ENCODE measurements at places on chromosomes 13 and 19.

DNA sequence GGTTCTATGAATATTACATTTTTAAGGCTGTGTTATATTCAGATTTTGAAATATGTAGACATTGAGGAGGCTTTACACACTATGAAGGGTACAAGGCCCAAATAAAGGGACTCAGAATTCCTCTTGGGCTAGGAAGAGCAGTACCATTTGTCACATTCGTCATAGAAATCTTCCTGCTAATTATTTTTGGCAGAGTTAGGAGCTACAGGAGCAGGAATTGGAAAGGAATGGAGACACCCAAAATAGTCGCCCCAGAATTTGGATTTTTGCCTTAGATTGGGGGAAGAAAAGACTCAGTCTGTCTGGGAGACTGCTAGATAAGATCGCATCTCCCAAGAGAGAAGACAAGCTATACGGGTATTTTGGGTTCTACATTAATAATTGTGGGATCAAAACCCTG lies 176.4 kb upstream of the DACH1 start:
- DNase-seq: no peak

DNA sequence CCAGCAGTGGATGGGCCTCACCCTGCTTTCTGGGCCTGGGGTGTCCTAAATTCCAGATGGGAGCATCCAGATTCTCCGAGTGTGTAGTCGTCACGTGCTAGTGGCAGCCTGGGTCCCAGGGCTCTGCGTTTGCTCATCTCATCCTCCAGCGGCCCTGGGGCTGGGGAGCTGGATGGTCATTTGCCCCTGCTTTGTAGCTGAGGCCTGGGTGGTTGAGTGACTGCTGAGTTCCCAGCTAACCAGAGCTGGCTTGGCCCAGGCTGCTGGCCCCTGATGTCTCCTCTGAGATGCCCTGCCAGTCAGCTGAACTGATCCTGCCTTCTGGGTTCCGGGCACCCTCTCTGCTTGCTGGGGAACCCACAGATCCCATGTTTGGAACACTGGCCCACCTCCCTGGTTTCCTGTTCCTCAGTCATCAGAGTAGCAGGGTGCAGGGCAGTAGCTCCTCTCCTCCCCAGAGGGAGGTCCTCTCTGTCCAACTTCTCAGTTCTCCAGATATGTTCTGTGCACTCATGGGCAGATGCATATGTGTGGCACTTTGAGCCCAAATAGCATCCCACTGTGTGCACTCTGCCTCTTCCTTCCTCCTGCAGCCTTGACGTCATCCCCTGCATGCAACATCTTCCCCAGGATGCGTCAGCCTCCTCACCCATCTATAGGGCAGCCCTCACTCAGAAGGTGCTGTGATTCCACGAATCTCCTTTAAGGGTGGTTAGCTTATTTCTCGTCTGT lies 22.4 kb upstream of the CRTC1 start:
- no peak for DNase-seq

- no peak for DNase-seq
Measured at GRCh38 chr19:1789261-1790041, 22.6 kb downstream of the ATP8B3 start.

GRCh38 chr13:75812751-75813181 lies 176.6 kb downstream of the LMO7 start:
- no peak for DNase-seq

- DNase-seq: no peak
Measured at GRCh38 chr13:30918662-30919405, 12.8 kb downstream of the MEDAG start.

DNA sequence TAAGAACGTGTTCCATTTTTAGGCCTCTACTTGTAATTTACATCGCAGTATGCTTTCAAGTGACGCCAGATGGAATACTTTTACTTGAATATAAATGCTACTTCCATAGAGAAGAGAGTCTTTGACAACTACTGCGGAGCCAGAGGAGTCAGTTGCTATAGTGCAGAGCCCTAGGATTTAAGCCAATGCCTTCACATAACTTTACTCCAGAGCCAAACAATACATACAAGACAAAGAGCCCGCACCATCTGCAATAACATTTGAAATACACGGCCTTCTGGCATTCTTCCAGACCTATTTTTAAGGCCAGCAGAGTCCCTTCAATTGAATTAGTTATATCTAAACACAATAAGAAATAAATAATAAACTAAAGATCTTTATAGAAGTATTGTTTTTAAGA lies 59.4 kb downstream of the XPO4 start:
- DNase-seq: no peak

GRCh38 chr19:3333662-3334061 lies 32.7 kb upstream of the NFIC start:
- DNase-seq: no peak

- no peak for DNase-seq
Measured at GRCh38 chr19:1651568-1652291, 685 bp downstream of the TCF3 start.

DNA sequence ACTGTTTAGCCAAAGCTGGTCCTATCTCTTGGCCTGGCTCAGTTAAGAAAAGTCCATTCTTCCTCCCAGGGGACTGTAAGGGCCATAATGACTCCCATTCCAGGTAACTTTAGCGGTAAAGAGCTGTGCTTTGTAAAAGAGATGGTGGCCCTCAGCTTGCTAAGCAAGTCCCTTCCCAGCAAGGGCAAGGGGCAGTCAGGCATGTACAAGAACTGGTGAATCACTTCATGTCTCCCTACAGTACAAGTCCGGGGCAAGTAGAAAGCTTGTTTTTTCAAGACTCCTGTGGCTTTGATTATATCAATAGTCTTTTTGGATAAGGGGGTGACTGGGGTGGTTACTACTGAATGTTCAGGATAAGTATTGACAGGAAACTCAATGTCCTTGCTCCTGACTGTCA lies 88.9 kb downstream of the SLC25A15 start:
- DNase-seq: no peak

- peak; percentile 10 for DNase-seq
Measured at GRCh38 chr13:48437371-48437770, 24.5 kb upstream of the LPAR6 start.

GRCh38 chr13:29934531-29935308 lies 84.3 kb upstream of the UBL3 start:
- DNase-seq: no peak

- DNase-seq: peak; percentile 76
Measured at GRCh38 chr19:4449022-4449638, 8.5 kb downstream of the UBXN6 start.

GRCh38 chr19:42487032-42487797 lies 41.1 kb downstream of the CEACAM1 start:
- DNase-seq: no peak

DNA sequence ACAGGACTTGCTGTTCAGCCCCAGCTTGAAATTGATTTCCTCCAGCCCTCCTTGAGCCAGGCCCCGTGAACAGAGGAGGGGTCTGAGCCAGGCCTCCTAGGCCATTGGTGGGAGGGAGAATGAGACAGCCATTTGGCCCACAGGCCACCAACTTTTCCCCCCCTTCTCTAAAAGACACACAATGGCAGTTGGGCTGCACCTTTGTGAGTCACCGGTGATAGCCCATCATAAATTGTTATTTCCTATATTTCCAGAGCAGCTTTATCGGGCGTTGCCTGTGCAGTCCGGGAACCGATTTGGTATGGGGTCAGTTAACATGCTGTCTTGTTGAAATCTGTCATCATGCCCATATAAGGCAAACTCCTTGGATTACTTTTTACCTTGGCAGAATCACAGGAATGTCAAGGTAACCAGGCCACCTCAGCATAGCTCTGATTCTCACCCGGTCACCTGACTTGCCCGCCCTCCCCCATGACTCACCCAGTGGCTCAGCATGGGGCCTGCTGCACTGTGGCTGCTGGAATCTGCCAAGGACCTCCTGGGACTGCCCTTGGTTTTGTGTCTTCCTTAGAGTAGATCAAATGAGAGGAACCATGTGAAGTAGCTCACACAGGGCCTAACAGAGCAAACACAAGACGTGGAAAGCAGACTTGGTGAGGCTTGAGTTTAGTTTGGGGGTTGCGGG lies 36.1 kb downstream of the ACTN4 start:
- no peak for DNase-seq

- DNase-seq: no peak
Measured at GRCh38 chr19:40592170-40592569, 9.0 kb upstream of the LTBP4 start.

DNA sequence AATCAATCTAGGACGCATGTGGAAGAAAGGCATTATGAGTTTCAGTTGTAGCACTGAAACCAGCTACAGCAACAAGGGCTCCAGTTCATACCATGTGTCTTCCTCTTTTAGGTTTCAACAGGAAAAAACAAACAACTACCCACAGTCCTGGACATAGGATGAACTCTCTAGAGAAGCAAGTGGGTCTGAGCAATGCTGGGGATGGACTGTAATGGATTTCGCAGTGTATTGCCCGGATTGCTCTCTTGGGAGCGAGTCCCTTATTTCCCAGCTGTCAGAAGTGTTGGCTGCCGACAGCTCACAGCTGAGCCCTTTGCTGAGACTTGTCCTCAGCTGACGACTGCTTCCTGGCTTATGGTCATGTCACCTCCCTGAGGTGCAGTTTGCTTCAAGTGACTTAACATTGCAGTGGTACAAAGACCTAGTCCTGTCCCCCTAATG lies 12.1 kb upstream of the MYCBP2 start:
- no peak for DNase-seq

DNA sequence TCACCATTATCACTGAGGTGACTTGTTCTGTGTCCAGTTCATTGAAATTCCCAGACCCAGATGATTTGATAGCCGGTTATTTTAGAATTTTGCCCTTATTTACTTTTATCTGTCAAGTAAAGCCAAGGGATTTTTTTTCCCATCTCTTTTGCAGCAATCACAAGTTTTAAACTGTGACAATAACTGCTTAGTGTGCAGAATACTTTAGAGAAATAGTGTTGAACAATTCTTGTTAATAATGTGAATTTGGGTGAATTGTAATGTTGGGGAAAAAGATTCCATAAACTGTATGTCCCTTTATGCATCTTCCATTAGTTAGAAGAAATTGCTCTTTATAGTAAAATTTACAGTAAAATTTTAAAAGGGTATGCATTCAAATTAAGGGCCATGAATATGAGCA lies 79.5 kb downstream of the SLITRK6 start:
- no peak for DNase-seq

GRCh38 chr13:30932481-30933353 lies at the start of gene TEX26:
Gene TEX26, plus strand, starts transcription at chr13:30932656. Its CDS starts 60 bp downstream, at chr13:30932716.
- DNase-seq: peak; percentile 12

- no peak for DNase-seq
Measured at GRCh38 chr13:56720841-56721240, 419.9 kb upstream of the PRR20A start.

- DNase-seq: no peak
Measured at GRCh38 chr13:31282741-31283455, 83.1 kb downstream of the B3GLCT start.

- DNase-seq: no peak
Measured at GRCh38 chr13:113915786-113916329, 52.0 kb upstream of the GAS6 start.

DNA sequence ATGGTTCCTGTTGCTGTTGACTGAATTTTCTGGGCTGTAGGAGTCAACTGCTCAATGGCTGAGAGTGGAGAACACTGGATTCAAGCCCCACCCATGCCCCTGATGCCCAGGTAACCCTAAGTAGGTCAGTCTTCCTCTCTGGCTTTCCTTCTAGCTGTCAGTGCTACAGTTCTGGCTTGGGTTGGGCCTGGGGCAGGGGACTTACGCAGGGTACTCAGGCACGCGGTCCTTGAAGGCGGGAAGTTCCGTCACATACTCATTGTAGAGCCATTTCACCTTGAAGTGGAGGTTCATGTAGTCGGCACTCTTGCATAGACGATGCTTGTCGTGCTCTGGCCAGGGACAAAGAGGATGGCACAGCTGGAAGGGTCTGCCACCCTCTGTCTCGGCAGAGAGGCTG lies 55.6 kb downstream of the UNC13A start:
- DNase-seq: no peak

- DNase-seq: no peak
Measured at GRCh38 chr13:110125613-110126272, 181.2 kb downstream of the COL4A1 start.

DNA sequence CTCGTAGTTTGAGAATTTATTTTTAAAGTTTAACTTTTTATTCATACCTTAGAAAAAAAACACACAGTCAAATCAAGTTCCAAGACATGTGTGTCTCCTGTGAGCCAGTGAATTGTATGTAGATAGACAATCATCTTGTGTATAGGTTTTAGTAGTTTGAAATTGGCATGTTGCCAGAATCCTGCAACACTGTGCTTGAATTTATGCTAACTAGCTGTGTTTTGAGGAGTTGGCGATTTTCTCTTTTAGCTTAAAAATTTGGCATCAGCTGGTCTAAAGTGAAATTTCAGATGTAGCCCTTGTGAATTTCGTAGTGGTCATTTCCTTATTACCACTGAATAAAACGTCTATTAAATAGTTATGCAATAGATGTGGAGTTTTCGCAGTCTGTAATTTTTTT lies 213.2 kb downstream of the ATP8A2 start:
- DNase-seq: no peak

GRCh38 chr19:33375837-33376159 lies 2.3 kb downstream of the CEBPG start:
- no peak for DNase-seq

DNA sequence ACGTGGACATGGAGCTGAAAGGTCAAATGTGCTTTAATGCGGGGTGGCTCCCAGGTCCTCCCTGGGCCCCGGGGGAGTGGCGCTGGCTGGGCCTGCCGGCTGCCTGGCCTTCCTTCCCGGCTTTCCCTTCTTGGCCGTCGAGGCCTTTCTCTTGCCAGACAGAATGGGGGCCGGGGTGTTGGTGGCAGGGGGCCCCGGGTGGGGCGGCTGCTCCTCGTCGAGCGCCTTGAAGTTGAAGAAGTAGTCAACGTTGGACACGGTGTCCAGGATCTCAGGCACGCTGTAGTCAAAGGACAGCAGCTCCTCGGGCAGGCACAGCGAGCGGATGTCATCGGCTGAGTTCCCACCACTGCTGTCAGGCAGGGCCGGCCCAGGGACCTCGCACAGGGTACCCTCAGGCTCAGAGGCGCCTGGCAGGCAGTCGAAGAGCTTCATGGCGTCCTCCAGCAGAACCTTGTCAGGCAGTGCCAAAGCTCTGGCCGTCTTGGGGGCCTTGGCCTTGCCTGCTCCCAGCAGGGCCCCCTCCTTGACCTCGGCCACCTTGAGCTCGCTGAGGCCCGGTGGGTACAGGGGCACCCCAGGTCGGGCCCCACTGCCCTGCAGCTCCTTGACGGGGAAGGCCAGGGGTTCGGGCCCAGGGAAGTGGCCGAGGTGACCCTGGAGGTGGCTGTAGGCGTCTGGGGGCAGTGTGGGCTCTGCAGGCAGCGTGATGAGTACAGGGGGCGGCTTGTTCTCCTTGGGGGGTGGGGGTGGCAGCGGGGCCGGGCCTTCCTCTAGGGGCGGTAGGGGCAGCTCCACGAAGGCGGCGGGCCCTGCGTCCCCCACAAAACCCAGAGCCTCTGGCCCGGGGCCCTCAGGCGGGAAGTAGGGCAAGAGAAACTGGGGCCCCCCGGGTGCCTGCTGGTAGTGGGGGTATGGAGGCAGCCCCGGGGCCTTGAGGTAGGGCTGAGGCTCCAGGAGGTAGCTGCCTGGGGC lies 1.3 kb downstream of the PRR22 start:
- DNase-seq: no peak
